ENCODE measurements at places on chromosomes 1 and 21. TPM values are rescaled to one million over a fixed set of nuclear protein-coding genes. Genes with fewer than 3 reads are reported as not detected.

DNA sequence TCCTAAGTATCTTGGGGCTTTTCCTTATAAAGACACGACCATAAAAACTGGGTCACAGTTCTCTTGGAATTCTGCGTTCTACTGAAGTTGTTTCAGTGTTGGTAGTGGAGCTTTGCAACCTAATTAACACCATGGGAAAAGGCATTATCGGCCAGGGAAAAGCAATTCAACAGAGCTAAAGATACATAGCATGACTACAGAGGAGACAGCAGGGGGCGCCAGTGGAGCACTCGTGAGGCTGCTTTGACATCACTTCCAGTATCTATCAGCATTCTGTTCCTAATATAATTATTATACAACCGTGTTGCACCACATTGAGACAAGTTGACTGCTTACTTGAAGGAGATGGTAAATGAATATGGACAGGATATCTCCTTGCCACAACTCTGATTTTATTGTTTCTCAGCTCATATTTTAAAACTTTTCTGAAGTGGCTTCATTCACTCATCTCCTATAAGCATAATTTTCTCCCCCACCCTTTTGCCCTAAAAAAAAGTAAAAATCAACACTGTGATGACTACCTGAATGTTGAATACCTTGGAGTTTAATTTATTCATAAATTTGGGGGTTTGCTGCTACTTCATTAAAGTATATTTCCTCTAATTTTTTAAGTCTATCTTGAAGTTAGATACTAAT is 39.4 kb downstream of the ZP4 start:
- no peak for DNase-seq

- no peak for DNase-seq
Observed at GRCh38 chr1:151970626-151971025, 23.0 kb downstream of the S100A10 start.

- DNase-seq, result no peak
Observed at GRCh38 chr21:17231124-17231523, 281.7 kb upstream of the CXADR start.

Gene S100A6
- polyA plus RNA-seq, result 371 TPM

Gene CLDN17
- polyA plus RNA-seq, result not detected

- no peak for DNase-seq
Observed at GRCh38 chr1:112888630-112889029, 67.4 kb downstream of the SLC16A1 start.

All from heart left ventricle (tissue), 16 donors.